ENCODE measurements at places on chromosomes 16 and 17.

DNA sequence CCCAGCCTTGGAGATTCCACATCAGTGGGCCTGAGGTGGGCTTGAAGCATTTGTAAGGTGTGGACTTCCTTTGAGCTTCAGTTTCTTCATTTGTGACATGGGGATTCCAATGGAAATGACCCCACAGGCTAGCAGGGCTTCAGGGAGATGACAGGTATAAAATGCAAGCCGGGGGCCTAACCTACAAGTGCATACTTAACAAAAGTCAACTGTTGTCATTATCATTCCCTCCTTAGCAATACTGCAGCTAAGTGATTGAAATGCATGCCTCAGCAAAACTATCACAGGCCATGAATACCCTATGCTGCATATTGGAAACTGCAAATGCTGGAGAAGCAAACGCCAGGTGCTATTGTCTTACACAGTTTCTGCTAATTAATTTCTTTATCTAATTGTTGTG is 19.8 kb downstream of the CCL4 start:
- no peak for DNase-seq

GRCh38 chr17:17579691-17580090 is 11.8 kb downstream of the PEMT start:
- DNase-seq = no peak

DNA sequence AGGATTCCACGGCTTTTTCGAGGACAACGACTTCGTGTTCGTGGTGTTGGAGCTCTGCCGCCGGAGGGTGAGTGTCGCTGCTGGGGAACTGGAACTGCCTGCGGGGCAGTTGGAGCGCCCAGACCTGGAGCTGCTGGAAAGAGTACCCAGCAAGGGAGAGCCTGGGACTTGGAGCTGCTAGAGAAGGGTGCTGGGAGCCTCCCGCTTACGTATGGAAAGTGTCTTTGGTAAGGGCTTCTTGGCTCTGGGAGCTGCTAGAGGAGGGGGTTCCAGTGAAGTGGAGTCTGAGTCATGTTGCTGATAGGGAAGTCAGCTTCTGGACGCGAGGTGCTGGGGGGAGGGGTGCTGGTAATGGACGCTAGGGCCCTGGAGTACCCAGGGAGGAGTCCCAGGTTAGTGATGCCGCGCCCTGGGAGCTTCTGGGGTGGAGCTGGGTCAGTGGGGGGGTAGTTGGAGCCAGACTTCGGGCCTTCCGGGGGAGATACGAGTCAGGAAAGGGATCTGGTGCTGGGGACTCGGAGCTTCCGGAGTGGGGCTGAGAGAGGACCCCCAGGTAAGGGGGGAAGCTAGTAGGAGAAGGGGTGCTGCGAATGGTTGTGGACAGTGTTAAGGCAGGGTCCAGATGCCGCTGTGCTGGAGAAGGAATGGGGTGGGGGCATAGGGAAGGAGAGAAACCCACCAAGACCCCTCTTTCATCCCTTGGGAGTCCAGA is 741 bp downstream of the PLK1 start:
- no peak for DNase-seq

GRCh38 chr16:68097088-68097487 is 11.9 kb downstream of the NFATC3 start:
- DNase-seq = no peak

- DNase-seq = no peak
Observed at GRCh38 chr17:48045316-48046001, 2.7 kb upstream of the NFE2L1 start.

DNA sequence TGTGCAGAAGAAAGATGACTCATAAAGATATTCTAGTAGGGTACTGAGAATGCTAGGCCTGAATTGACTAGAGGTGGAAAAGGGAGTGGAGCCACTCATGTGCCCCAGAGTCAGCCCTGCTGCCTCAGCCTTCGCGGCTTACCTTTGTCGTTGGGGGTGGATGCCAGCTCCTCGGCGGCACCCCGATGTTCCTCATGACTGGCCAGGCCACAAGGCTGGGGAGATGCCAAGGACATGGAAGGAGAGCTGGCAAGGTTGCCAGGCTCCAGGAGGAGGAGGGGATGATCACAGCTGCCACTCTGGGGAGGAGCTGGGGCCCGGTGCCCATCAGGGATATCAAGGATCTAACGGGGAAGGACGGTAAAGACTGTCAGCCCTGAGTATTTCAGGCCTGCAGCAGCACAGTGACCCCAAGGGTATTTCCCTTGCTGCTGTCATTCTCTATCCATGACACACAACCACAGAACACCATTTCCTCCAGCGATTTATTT is 9.7 kb upstream of the SLC35B1 start:
- peak; percentile 93 for DNase-seq

GRCh38 chr16:14609716-14610115 is 20.3 kb downstream of the PARN start:
- DNase-seq = no peak

GRCh38 chr17:57601143-57601735 is 143.9 kb downstream of the CCDC182 start:
- DNase-seq = no peak

DNA sequence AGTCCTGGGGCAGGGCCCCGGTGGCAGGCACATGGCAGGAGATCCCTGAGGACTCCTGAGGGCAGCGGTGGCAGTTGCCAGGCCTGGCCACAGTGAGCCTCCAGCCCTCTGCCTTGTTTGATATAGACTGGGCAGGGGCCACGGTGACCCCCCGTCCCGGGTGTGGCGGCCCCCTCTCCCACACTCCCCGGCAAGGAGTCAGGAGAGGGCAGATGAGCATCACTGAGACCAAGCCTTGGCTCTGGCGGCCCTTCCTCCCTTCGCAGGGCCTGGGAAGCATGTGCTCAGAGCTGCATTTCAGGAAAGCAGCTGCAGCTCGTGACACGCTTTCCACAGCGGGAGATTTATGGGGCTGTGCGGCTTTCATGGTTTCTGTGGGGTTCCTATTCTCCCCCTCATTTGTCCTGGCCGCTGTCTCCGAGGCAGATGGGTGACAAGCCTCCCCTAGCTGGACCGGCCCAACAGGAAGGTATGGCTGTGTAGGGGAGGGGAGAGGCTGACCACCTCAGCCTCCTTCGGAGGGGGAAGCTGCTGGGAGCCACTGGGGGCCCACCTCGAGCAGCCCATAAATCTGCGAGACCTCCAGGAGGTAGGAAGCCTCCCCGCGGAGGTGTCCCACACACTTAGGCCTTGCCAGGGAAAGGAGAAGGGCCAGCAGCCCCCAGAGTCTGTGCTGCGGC is 211.4 kb downstream of the NTN1 start:
- DNase-seq = no peak

GRCh38 chr17:31371511-31372097 is 19.9 kb upstream of the RAB11FIP4 start:
- no peak for DNase-seq

GRCh38 chr17:38747463-38748148 is 530 bp downstream of the PCGF2 start:
- no peak for DNase-seq

GRCh38 chr16:31754998-31755615 is 118.5 kb upstream of the ZNF267 start:
- no peak for DNase-seq

DNA sequence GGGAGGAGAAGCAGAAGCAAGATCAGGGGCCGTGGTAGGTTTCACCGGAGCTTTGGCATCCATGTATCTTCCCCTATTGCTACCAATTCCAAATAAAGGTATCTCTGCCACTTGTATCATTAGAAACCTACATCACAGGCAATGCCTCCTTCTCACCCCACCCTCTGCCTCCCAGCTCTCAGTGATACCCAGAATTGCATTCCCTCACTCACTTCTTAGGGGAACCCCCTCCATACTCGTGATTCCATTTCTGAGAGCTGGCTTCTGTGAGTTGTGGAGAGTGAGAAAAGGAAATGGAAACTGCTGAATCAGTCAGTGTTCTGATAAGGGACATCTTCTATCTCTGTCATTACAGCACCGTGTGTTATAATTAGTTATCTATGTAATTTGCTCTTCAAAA is 2.3 kb upstream of the CCL3 start:
- DNase-seq = no peak

DNA sequence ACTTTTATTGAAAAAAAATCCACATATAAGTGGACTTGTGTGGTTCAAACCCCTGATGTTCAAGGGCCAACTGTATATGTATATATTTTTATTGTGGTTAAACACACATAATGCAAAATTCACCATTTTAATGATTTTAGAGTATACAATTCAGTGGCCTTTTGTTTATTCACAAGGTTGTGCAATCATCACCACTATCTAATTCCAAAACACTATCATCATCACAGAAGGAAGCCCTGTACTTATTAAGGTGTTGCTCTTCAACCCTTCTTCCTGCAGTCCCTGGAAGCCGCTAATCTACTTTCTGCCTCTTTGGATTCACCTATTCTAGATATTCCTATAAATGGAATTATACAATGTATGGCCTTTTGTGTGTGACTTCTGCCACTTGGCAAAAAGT is 23.0 kb downstream of the MAP2K6 start:
- no peak for DNase-seq

- no peak for DNase-seq
Observed at GRCh38 chr17:48603959-48604769, 622 bp downstream of the HOXB6 start.

DNA sequence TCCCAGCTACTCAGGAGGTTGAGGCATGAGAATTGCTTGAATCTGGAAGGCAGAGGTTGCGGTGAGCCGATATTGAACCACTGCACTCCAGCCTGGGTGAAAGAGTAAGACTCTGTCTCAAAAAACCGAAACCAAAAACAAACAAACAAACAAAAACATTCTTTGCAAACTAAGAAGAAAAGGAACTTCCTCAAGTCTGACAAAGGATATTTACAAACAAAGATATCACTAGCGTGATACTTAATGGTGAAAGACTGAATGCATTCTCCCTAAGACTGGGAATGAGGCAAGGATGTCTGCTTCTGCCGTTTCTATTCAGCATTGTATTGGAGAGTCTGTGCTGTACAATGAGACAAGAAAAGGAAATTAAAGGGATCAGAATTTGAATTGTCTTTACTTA is 10.5 kb upstream of the MPO start:
- DNase-seq = no peak

- DNase-seq = no peak
Observed at GRCh38 chr17:43531955-43532354, 14.2 kb downstream of the ETV4 start.

GRCh38 chr16:26905336-26905735 is 161.4 kb upstream of the C16orf82 start:
- DNase-seq = no peak

Measured in cerebellar nuclear complex (tissue), 1 donor.